Suppressor macrophage (primary cell): ENCODE measurements at places on chromosomes 13 and 19.

- DNase-seq, result no peak
Measured at GRCh38 chr13:32472194-32472621, 44.3 kb upstream of the N4BP2L1 start.

DNA sequence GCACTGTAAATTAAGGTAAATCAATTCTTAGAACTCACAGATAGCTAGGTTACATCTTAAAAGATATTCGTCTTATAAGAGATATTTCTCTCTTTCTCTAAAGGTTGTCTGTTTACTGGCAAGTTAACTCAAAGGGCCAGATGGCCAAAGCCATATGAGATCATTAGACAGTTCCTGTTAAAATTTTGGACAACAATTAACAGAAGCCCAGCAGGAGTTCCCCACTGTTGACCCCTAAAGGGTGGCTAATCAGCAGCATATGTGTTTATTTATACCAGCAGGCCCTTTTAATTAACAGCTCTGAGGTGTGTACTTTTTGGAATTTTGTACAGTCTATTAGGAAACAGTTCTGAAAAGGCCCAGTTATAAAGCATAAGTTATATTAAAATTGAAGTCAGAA is 245.8 kb downstream of the LIG4 start:
- no peak for DNase-seq

DNA sequence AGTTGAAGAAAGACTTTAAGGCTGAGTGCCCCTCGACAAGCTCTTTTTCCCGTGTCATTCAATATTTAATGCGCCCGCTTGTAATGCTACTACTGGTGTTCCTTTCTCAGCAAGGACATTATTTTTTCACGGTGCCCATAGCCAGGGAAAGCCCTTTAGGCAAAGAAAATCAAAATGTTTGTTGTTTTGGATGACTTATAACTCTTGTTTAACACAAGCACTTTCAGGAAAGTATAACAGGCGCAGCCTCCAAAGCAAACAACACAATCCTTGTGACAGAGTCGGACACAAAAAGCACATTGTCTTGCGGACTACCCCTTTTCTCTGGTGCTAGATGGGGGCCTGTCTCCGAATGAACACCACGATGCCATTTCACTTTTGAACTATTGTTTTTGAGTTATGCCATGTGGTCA is 12.4 kb downstream of the ZIC5 start:
- no peak for DNase-seq

DNA sequence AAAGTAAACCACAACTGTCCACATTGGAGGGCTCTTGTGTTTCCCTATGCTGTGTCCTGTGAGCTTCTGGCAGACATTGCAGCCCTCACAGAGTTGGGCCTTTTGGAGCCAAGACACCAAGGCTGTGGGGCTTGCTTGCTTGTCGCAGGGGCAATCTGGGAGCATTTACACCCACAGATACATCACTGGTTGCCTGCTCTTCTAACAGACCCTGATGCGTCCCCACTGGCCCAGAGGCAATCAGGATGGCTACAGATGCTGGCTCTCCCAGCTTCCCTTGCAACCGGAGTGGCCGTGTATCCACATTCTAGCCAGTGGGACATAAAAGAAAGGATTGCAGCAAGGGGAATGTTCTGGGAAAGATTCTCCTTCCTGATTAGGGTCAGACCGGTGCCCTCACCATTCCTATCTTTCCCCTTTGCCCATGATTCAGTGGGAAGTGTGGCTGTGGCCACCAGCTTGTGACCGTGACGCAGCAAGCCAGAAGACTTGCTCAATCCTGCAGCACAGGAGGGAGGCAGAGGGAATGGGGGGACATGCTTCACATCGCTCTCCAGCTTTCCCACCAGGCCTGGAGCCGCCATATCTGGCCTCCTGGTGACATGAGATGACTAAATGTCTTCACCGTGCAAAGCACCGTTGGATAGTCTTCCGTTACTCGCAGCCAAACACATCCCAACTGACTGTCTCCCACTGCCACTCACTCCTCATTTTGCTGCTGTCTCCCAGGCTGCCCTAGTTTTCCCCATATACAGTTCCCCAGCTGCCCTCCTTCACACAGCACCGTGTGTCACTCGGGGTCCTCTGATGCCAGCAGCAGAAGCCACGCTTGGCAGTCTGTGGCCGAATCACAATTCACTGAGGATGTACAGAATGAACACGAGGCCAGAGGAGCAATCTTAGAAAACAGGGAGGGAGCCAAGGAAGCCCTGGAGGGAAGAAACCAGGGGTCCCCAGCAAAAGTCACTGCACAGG is 151.0 kb downstream of the DPF1 start:
- peak; percentile 63 for DNase-seq

GRCh38 chr13:77386880-77387606 is 60.1 kb upstream of the MYCBP2 start:
- DNase-seq, result peak; percentile 72

DNA sequence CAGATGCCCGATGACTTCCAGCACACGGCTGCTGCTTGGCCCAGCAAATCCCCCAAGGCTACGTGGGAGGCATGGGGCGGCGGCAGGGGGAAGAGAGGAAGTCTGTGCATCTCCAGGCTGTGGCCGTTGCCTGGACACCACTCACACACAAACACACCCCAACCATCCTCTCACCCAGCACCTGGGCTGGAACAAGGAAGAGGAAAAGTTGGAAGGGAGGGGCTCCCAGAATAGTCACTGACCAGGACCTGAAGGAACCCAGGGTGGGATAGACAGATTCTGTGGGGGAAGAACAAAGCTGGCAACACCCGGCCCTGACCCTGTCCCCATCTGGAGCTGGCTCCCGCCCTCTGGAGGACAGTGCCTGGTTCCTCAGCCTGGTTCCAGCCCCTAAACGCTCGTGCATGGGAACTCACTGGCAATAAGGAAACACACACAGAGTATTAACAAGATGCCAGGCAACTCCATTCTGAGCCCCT is 11.2 kb downstream of the PPP6R1 start:
- peak; percentile 71 for DNase-seq

- no peak for DNase-seq
Measured at GRCh38 chr19:38013913-38014580, 107.0 kb downstream of the SIPA1L3 start.

DNA sequence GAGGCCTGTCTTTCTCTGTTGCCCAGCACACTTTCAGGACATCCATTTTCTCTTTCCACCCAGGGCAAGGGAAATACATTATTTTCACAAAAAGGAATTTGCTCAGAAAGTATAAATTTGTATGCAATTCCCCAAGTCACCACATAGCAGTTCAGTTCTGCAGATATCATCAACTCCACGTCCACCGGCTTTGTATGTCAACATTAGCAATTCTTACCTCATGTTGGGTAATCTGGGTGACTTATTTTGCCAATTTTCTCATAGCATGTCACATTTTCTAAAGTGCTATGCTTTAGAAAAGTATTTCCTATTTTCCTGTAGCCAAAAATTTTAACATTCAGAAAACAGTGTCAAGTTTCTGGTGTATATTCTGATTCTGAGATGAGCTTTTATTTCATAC is 501.8 kb downstream of the EFNB2 start:
- DNase-seq, result no peak

DNA sequence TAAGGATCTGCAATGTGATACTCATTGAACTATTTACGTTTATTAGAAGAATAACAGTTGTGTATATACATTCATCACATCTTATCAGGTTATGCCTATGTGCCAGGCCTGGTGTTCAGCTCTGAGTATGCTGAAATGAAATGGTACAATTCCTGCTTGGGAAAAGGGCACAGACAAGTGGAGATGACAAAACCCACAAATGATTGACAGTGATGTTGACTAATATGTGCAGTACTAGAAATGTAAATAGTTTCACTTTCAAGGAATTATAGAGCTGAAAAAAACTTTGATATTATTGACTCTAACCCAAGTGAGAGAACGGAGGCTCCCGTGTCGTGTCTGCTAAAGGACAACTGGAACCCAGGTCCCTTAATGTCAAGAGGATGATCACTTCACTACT is 386.8 kb upstream of the DACH1 start:
- DNase-seq, result no peak
